Sigmoid colon (tissue), 7 donors: ENCODE measurements at places on chromosomes 3 and 15.

GRCh38 chr3:112101916-112102315 lies 15.7 kb downstream of the C3orf52 start:
- no peaks in the 10 kb centered on the region for H3K4me1 ChIP-seq
- DNase-seq, result no peak
- no peaks in the 10 kb centered on the region for H3K27me3 ChIP-seq
- no peaks in the 10 kb centered on the region for H3K36me3 ChIP-seq
- H3K4me3 ChIP-seq, result no peak overlapping the region

GRCh38 chr3:53293867-53294266 lies 38.0 kb upstream of the TKT start:
- no peaks in the 10 kb centered on the region for H3K4me1 ChIP-seq
- no peaks in the 10 kb centered on the region for H3K27me3 ChIP-seq
- peaks cover 11% of the 10 kb centered on the region for H3K36me3 ChIP-seq
- DNase-seq, result no peak

GRCh38 chr3:45606991-45607712 lies 12.6 kb downstream of the LIMD1 start:
- peak; percentile 76 for DNase-seq
- no peaks in the 10 kb centered on the region for H3K36me3 ChIP-seq
- H3K4me3 ChIP-seq, result no peak overlapping the region

DNA sequence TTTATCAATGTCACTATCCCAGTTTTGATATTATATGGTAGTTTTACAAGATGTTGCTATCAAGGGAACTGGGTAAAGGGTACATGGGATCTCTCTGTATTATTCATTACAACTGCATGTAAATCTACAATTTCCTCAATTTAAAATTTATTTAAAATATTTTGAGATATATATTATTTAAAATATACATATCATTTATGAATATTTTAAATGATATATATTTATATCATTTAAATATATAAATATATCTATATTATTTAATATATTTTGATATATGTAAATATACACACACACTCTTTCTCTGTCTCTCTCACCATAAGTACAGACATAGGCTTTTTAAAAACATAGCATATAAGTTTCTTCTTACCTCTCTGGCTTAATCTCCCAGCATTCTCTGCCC lies 104.7 kb downstream of the TP63 start:
- H3K4me1 ChIP-seq, result no peaks in the 10 kb centered on the region
- no peaks in the 10 kb centered on the region for H3K27me3 ChIP-seq

GRCh38 chr15:30921781-30922479 lies 18.2 kb downstream of the FAN1 start:
- DNase-seq, result no peak
- H3K27me3 ChIP-seq, result no peaks in the 10 kb centered on the region
- H3K4me1 ChIP-seq, result no peaks in the 10 kb centered on the region
- H3K27ac ChIP-seq, result peak overlapping the region; percentile 51

- H3K4me1 ChIP-seq, result peaks cover 28% of the 10 kb centered on the region
- DNase-seq, result no peak
- H3K27ac ChIP-seq, result no peak overlapping the region
- H3K36me3 ChIP-seq, result peaks cover 52% of the 10 kb centered on the region
- no peaks in the 10 kb centered on the region for H3K27me3 ChIP-seq
Measured at GRCh38 chr15:90962021-90962420, 7.3 kb downstream of the RCCD1 start.

DNA sequence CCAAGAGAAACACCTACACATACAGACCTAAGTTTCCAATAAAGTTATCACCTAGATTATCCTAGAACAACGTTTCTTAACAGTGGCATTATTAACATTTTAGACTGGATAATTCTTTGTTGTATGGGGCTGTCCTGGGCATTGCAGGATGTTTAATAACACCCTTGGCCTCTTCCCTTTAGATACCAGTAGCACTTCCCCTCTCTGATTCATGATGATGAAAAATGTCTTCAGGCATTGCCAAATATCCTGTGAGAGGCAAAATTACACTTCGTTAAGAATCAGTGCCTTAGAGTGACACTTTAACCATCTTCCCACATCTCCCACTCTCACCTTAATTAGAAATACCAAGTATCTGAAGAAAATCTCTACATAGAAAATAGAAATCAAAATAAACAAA lies 352.6 kb downstream of the CGGBP1 start:
- no peak overlapping the region for H3K27ac ChIP-seq
- H3K36me3 ChIP-seq, result no peaks in the 10 kb centered on the region
- DNase-seq, result no peak
- H3K4me3 ChIP-seq, result no peak overlapping the region

DNA sequence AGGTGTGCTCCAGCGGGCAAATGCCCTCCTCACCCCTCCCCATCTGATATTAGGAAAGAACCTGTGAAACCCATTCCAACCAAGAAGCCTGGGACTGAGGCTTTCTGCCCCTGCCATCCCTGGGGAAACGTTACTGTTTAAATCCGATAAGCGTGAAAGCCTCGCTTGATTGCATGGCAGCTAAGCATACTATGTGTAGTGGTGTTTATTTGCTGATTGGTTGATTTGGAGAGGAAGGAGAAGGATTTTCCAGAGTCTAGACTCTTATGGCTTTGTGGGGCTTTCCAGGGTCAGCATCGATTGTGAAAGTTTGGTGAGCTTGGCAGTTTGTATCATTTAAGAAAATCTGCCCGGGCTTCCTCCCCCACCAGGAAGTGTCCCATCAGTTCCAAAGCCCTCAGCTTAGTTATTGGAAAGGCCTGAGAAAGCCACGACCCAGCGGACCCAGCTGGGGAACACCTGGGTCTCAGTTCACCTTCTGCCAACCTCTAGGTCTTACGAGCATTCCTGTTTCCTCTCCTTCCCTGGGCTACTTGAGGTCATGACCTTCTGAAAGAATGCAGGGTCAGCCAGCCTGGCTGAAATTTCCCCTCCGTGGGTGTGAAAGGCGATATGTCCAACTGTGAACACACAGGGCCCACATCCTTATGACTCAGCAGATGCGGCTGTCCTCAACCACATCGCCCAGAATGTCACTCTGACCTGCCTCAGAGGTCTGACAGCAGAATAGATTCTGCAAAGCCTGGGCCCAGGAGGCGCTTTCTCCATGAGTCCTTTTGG lies 62.8 kb upstream of the HERC1 start:
- H3K27me3 ChIP-seq, result no peaks in the 10 kb centered on the region
- H3K36me3 ChIP-seq, result no peaks in the 10 kb centered on the region
- no peaks in the 10 kb centered on the region for H3K4me1 ChIP-seq
- no peak overlapping the region for H3K4me3 ChIP-seq
- no peak for DNase-seq

GRCh38 chr3:61772456-61772855 lies 211.1 kb downstream of the PTPRG start:
- H3K36me3 ChIP-seq, result no peaks in the 10 kb centered on the region
- no peaks in the 10 kb centered on the region for H3K4me1 ChIP-seq
- DNase-seq, result no peak
- no peak overlapping the region for H3K4me3 ChIP-seq

DNA sequence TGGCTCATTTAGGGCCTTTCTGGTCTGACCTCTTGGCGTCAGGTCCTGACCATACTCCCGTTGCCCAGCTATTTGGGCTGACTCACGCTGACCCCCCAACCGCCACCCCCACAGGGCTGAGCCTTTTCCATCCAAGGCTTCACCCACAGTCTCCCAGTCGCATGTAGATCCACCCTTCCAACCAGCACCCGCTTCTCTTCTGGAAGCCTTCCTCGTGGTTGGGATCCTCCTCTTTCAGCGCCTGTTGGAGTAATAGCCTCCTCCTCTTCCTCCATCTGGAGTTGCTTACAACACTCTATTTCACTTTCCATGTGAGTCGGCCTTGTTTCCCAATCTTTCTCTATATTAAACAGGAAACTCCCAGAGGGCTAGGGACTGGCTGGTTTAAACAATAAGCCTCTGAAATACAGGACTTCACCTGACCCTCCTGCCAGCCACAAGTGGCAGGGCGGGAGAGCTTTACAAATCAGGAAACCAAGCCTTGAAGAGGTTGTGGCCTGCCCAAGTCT lies 2.1 kb upstream of the ALAS1 start:
- peaks cover 67% of the 10 kb centered on the region for H3K4me1 ChIP-seq
- H3K27ac ChIP-seq, result peak overlapping the region; percentile 64
- DNase-seq, result no peak
- peaks cover 3% of the 10 kb centered on the region for H3K36me3 ChIP-seq
- no peaks in the 10 kb centered on the region for H3K27me3 ChIP-seq
